ENCODE measurements at places on chromosomes 16 and 17. TPM values are rescaled to one million over a fixed set of nuclear protein-coding genes. Genes with fewer than 3 reads are reported as not detected.

DNA sequence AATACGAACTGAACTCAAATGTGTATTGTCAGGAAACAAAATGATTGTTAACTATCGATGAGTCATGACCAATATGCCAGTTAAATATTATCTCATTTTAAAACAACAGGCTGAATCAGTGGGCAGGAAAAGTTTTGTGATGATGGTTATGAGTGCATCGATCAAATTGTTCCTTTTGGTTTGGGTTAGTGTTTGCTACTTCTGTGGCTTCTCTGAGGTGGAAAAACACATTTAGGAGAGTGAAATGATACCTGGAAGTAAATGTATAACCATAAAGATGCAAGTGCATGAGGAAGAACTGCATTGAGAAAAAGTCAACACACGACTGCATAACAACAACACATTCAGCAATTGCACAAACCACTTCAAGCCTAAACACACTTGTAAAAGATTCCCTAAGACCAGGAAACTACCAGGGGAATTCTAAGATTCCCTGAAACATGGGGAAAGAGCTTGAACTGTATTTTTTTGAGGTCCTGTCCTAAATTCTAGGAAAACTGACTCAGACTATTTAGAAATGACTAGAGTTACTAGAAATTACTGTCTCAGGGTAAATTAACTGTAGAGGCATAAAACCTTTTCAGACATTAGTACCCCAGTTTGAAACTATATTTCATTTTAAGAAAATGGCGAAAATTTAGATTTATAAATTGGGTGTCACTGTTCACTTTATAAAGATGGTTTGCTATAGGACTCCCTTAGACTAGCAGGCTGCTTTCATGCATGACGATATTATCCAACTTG is 44.8 kb downstream of the CDYL2 start:
- DNase-seq: no peak

The FBXO39 gene
- polyA plus RNA-seq: not detected

The PPY gene
- not detected for polyA plus RNA-seq

GRCh38 chr16:67959536-67960329 is 8.7 kb downstream of the SLC12A4 start:
- DNase-seq: peak; percentile 92

- peak; percentile 82 for DNase-seq
Measured at GRCh38 chr17:41697122-41697962, 8.7 kb downstream of the EIF1 start.

The RAB11FIP4 gene
- 10.0 TPM for polyA plus RNA-seq

The IGFALS gene
- polyA plus RNA-seq: 2.9 TPM

- DNase-seq: no peak
Measured at GRCh38 chr17:64657610-64658125, 4.4 kb downstream of the SMURF2 start.

DNA sequence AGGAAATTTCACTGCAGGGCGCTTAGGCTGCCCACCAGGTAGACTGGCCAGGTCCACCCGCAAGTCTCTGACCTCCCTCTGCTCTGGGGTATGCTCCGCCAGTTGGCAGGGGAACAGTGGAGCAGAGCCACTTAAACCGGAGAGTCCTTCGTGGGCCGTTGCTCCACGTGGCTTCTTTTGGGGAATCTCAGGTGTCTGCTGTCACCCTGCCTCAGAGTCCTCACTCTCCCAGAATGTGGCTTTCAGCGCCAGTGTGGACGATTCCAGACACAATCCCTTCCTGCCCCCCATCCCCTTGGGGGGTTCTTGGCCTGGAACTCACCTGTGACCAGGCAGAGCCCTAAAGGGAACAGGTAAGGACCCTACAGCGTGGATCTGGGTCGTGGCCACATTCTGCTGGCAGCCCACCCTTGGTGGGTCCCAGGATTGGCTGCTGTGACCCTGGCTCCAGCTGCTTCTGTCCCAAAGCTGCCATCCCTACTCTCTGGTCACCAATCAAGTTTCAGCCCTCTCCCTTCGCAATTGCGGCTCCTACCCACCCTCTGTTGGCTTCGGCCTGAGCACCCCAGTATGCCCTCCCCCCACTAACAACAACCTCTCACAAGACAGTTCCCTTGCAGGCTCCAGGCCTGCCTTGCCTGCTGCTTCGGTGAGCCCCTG is 22.2 kb downstream of the DHRS7C start:
- DNase-seq: no peak

- peak; percentile 22 for DNase-seq
Measured at GRCh38 chr16:30805056-30805369, 18.0 kb upstream of the ZNF629 start.

The CALB2 gene
- not detected for polyA plus RNA-seq

- DNase-seq: peak; percentile 57
Measured at GRCh38 chr17:77363821-77364361, 223.1 kb downstream of the SEC14L1 start.

The NTN1 gene
- 1.8 TPM for polyA plus RNA-seq

GRCh38 chr17:63039899-63040602 is 74.0 kb downstream of the TANC2 start:
- DNase-seq: no peak

GRCh38 chr16:75416904-75417565 is 16.3 kb downstream of the CFDP1 start:
- DNase-seq: no peak

The CCL7 gene
- not detected for polyA plus RNA-seq

DNA sequence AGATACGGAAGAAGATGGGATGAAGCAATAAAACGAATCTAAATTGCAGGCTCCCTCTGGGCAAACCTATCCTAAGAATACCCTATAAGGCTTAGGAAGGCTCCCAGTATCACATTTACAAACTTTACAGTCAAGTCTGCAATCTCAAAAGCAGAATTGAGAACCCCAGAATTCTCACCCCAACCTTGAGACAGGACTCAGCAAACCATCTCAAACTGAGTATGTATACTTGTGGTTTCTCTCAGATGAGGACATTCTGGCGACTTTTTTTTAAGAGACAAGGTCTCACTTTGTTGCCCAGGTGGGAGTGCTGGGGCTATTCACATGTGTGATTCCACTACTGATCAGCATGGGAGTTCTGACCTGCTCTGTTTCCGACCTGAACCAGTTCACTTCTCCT is 19.3 kb upstream of the ITGA2B start:
- DNase-seq: no peak

DNA sequence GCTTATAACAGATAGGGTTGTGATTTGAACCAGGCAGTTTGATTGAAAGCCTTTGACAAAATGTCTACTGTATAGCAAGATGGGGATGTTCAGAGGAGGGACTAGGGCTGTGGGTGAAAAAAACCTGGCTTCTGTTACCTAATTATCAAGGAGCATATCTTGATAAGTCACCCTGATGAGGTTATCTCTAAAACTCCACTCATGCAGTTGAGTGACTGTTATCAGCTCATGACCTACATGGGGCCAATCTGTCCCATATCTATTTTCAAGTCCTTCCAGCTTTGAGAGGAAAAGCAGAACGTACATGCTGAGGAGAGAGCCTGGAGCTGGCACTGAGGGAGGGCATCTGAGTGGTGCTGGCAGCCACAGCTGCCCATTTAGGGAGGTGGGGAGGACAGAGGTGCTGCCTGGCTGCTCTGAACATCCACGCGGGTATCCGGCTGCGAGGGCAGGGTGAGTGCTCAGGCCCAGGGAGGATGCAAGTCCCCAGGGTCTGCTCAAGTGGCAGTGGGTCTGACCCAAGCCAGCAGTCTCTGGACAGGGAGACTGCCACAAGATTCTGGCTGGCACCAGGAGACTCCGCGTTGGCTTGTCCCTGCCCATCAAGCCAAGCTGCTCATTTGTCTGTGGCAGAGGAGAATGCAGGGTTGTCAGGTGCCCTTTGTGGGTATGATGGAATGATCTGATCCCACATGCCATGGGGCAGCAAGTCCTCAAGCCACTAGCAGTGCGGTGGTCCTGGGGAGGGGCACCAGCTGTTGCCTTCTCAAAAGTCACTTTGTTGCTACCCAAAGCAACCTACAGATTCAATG is 29.2 kb downstream of the ATPAF2 start:
- peak; percentile 53 for DNase-seq

GRCh38 chr17:38970128-38970527 is 2.9 kb upstream of the FBXO47 start:
- no peak for DNase-seq

- DNase-seq: no peak
Measured at GRCh38 chr16:85127379-85127723, 15.1 kb upstream of the CIBAR2 start.

DNA sequence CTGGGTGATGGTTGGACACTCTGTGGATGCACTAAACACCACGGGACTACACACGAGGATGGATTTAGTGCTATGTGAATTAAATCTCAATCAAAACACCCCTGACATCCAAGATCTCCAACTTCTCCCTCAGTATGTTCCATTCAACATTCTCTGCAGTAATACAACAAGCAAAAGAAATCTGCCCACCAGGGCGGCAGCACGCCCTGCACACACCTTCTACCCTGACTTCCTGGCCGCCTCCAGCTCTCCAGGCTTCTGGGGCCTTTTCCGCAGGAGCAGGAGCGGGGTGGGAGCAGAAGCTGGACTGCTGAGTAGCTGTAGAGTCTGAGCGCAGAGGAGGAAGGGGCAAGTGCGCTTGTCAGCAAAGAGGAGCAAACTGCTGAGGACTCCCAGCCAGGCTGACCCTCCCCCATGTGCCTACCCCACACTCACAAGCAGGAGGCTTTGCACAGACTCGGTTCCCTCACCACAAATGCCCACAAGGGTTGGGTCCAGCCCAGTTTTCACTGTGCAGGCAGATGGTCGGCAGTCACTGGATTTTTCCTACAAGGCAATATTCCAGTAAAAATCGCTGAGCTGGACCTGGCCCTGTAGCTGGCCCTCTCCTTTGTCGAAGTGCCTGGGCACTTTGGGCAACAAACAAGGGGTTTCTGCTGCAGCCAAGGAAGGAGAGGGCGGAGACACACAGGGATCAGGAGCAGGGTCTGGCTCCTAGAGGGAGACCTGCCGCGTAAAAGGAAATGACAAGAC is 22.8 kb downstream of the ZDHHC7 start:
- DNase-seq: no peak

GRCh38 chr17:57874058-57874419 is 24.2 kb upstream of the MRPS23 start:
- DNase-seq: no peak

- DNase-seq: no peak
Measured at GRCh38 chr16:74020095-74020670, 276.4 kb upstream of the PSMD7 start.

GRCh38 chr16:54063279-54063773 is 223.3 kb downstream of the IRX3 start:
- DNase-seq: no peak

The TBX6 gene
- polyA plus RNA-seq: 0.62 TPM

The HCFC1R1 gene
- 332 TPM for polyA plus RNA-seq

DNA sequence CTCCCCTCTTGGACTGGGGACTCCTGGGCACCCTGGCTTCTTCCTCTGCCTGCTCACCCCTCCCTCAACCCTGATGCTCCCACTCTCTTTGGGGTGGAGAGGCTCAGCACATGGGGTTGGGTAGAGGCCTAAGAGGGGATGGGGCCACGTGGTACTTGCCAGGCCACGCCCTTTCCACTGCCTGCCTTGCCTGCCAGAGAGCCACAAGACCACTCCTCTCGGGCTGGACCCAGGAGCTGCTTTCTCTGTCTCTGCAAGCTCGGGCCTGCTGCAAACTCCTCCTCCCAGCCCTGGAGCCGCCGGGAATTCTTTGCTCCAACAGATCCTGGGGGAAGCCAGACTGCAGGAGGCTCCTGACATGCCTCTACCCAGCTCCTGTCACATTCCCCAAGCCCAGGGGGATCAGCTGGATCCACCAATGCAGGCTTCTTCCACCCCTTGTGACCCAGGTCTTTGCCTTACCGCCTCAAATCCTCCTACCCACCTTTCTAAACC is 11.8 kb downstream of the DLX4 start:
- DNase-seq: no peak

DNA sequence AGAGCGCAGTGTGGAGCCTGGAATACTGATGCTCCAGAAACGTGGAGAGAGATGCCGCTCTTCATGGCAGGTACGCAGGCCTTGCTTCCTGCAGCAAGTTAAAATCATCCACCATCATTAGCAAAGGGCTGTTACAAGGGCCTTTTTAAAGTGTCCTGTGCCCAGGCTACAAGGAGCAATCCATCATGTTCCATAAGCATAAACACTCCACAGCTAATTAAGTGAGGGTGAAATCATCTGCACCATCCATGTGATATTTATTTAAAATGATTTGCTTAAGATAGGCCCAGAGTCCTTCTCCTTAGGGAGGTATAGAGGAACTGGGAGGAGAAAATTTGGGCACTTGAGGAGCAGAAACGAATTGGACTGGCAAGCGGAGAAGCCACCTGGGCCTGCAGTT is 372.1 kb downstream of the XYLT1 start:
- DNase-seq: no peak

- DNase-seq: no peak
Measured at GRCh38 chr17:27743281-27743885, 56.9 kb downstream of the NOS2 start.

- DNase-seq: no peak
Measured at GRCh38 chr16:48361540-48362144, 23.6 kb downstream of the SIAH1 start.

GRCh38 chr16:30805370-30806169 is 18.6 kb upstream of the ZNF629 start:
- DNase-seq: peak; percentile 89

Data from kidney (tissue), 22 donors.